ENCODE measurements at places on chromosomes 16 and 17. TPM values are rescaled to one million over a fixed set of nuclear protein-coding genes. Genes with fewer than 3 reads are reported as not detected.

The IRF8 gene
- total RNA-seq: 0.41 TPM

The SLC46A1 gene
- total RNA-seq: 19.7 TPM

The TADA2A gene
- 10.5 TPM for total RNA-seq

The RNF112 gene
- 1.0 TPM for total RNA-seq

The PPP1R27 gene
- 0.27 TPM for total RNA-seq

The CDH3 gene
- 0.32 TPM for total RNA-seq

The CHAD gene
- not detected for total RNA-seq

The CA10 gene
- not detected for total RNA-seq

The CLEC10A gene
- not detected for total RNA-seq

The PLA2G10 gene
- 0.37 TPM for total RNA-seq

The CTNS gene
- total RNA-seq: 13.7 TPM

The RCVRN gene
- not detected for total RNA-seq

The KCNJ18 gene
- not detected for total RNA-seq

The MLKL gene
- total RNA-seq: 50.1 TPM

The PPM1E gene
- 0.02 TPM for total RNA-seq

The NTN3 gene
- not detected for total RNA-seq

The TP53TG3F gene
- total RNA-seq: 0.06 TPM

The ASB16 gene
- total RNA-seq: not detected

The EME1 gene
- 13.8 TPM for total RNA-seq

The SSTR5 gene
- 0.30 TPM for total RNA-seq

The KRT28 gene
- not detected for total RNA-seq

The ELOB gene
- total RNA-seq: 531 TPM

The SLX1B gene
- total RNA-seq: 75.3 TPM

The USP6 gene
- total RNA-seq: 0.02 TPM

The RPL38 gene
- 2,600 TPM for total RNA-seq

The HOXB9 gene
- 7.5 TPM for total RNA-seq

The RAB37 gene
- total RNA-seq: 1.2 TPM

The KRT40 gene
- not detected for total RNA-seq

The KRTAP2-1 gene
- total RNA-seq: not detected

The ABCA9 gene
- total RNA-seq: not detected

The KRTAP1-5 gene
- not detected for total RNA-seq

The CD79B gene
- total RNA-seq: 0.17 TPM

The ZNF629 gene
- 17.1 TPM for total RNA-seq

The C17orf113 gene
- 0.97 TPM for total RNA-seq

The EPX gene
- not detected for total RNA-seq

The PLXDC1 gene
- total RNA-seq: 0.28 TPM

The PRR35 gene
- 0.11 TPM for total RNA-seq

The MPHOSPH6 gene
- total RNA-seq: 28.8 TPM

All from A549 treated with dexamethasone at 1 μM for 4 hours (cell line).